ENCODE measurements at places on chromosomes 1 and 21.
A peak's percentile ranks its signal among the peaks of the same experiment; 100 is the strongest.

GRCh38 chr1:181129771-181130606 is 41.5 kb downstream of the IER5 start:
- no peak for DNase-seq

DNA sequence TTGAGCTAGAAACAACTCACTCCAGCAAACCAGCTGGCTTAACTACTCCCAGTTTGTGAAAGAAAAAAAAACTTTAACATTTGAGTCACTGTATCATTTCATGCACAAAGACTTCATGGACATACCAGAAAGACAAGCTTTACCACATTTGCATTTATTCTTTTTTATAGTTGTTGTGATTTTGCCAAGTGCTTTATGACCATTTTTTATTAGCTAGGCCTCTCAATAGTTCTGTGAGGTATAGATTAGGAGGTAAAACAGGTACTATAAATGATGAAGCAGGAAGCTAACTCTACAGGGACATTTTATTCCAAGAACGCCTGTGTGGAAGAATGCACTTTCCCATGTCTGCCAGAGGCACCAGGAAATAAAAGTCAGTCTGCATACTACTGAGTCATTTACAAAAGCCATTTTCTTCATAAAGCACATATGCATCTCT is 8.2 kb upstream of the DENND1B start:
- DNase-seq = no peak

GRCh38 chr1:35112668-35113067 is 33.5 kb downstream of the ZMYM1 start:
- no peak for DNase-seq

GRCh38 chr1:81921344-81921743 is 120.6 kb downstream of the ADGRL2 start:
- DNase-seq = no peak

- DNase-seq = no peak
Observed at GRCh38 chr1:196678510-196678884, 26.7 kb downstream of the CFH start.

DNA sequence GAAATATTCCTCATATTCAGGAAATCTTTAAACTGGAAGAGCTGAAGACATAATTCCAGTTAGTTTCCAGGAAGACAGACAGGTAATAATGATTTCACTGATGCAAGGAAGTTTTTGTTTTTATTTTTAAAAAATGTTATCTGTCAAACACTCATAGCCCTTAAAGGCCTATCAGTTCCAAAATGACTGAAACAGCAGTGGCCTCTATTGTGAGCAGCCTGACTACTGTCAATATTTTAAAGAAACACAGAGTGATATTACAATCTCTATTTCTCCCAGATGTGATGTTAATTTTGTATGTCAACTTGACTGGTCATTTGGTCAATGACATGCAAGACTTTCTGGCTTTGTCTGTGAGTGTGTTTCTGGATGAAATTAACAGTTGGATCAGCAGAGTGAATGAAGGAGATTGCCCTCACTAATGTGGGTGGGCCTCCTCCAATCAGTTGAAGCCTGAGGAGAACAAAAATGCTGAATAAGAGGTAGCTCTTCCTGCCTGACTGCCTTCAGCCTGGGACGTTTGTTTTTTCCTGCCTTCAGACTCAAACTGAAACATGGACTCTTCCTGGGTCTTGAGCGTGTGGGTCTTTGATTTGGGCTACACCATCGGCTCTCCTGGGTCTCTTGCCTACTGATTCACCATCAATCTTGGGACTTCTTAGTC is 31.3 kb upstream of the SLC30A10 start:
- no peak for DNase-seq

- DNase-seq = no peak
Observed at GRCh38 chr1:43171312-43171875, 696 bp downstream of the EBNA1BP2 start.

GRCh38 chr1:204615881-204616280 is 69.7 kb downstream of the LRRN2 start:
- DNase-seq = no peak

- no peak for DNase-seq
Observed at GRCh38 chr1:20166051-20166450, 19.8 kb upstream of the UBXN10 start.

GRCh38 chr21:25583370-25584130 is 23.7 kb downstream of the MRPL39 start:
- no peak for DNase-seq

DNA sequence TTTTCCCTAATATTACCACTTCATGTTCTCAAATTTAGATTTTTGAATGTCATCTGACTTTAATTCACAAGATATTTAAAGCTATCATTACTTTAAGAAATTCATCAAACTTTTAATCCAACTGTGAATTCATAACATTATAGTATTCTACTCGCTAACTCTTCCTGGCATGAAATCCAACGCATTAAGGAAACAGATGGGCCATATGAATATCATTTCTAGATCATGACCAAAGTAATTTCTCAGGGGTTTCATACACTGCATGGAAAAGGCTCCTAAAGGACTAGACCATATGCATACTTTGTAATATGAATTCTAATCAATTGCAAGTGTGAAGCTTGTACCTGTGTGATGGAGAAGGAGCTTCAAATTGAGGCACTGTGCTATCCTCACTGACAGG is 72.4 kb downstream of the COP1 start:
- DNase-seq = no peak

- peak; percentile 20 for DNase-seq
Observed at GRCh38 chr21:39314143-39315027, 953 bp upstream of the BRWD1 start.
